ENCODE measurements at places on chromosomes 7 and 10. TPM values are rescaled to one million over a fixed set of nuclear protein-coding genes. Genes with fewer than 3 reads are reported as not detected.

The EBF3 gene
- total RNA-seq = not detected

The TAS2R4 gene
- total RNA-seq = 1.1 TPM

The FOXI2 gene
- total RNA-seq = not detected

The ENKUR gene
- not detected for total RNA-seq

The OR2A42 gene
- not detected for total RNA-seq

The NPTX2 gene
- 0.09 TPM for total RNA-seq

The CHCHD3 gene
- 75.5 TPM for total RNA-seq

- no peaks in the 10 kb centered on the region for H3K27me3 ChIP-seq
- H3K36me3 ChIP-seq = peaks cover 4% of the 10 kb centered on the region
- peak overlapping the region; percentile 96 for H3K27ac ChIP-seq
- H3K4me1 ChIP-seq = peaks cover 46% of the 10 kb centered on the region
- DNase-seq = peak; percentile 40
These were observed 788 bp downstream of the AKAP9 start for GRCh38 chr7:91941450-91941849.

DNA sequence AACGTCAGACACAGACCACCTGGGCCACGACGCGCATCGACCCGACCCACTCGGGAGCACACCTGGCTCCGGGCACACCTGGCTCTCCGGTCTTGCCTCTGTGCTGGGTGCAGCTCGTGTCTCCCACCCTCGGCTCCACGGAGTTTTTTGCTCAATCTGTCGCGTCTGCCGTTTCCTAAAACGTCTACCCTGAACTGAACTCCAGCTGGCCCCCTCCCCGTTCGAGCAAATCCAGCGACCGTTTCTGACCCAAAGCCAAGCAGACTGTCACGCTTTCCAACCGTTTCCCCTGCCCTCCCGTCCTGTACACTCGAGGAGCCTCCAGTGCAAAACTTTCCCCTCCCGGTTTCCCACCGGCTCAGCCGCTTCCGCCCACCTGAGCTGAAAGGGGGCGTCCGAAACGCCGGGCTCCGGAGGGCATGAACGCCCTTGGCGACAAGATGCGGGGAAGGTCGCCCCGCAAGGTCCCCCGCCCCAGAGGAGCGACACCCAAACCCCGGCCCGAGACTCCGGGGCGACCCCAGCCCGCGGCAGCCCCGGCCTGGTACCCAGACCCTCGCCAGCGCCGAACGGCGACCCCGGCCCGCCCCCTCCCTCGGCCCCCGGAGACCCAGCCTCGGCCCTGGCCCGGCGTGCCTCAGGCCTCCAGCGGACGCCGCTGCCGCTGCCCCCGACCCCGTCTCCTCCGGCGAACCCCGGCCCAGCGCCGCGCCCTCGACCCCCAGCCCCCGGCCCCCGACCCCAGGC is 557 bp downstream of the CYTH3 start:
- peaks cover 22% of the 10 kb centered on the region for H3K4me1 ChIP-seq
- H3K27ac ChIP-seq = no peak overlapping the region
- peaks cover 4% of the 10 kb centered on the region for H3K36me3 ChIP-seq
- H3K4me3 ChIP-seq = peak overlapping the region; percentile 94
- peak; percentile 35 for DNase-seq
- H3K27me3 ChIP-seq = peaks cover 65% of the 10 kb centered on the region

GRCh38 chr7:134364619-134365037 is 47.9 kb upstream of the SLC35B4 start:
- H3K27me3 ChIP-seq = peaks cover 38% of the 10 kb centered on the region
- H3K27ac ChIP-seq = no peak overlapping the region
- no peaks in the 10 kb centered on the region for H3K4me1 ChIP-seq
- no peak overlapping the region for H3K4me3 ChIP-seq
- no peaks in the 10 kb centered on the region for H3K36me3 ChIP-seq

GRCh38 chr7:94195201-94195600 is 191.0 kb upstream of the BET1 start:
- H3K27ac ChIP-seq = no peak overlapping the region
- H3K36me3 ChIP-seq = no peaks in the 10 kb centered on the region
- no peaks in the 10 kb centered on the region for H3K4me1 ChIP-seq
- H3K4me3 ChIP-seq = no peak overlapping the region
- H3K27me3 ChIP-seq = no peaks in the 10 kb centered on the region
- DNase-seq = no peak

DNA sequence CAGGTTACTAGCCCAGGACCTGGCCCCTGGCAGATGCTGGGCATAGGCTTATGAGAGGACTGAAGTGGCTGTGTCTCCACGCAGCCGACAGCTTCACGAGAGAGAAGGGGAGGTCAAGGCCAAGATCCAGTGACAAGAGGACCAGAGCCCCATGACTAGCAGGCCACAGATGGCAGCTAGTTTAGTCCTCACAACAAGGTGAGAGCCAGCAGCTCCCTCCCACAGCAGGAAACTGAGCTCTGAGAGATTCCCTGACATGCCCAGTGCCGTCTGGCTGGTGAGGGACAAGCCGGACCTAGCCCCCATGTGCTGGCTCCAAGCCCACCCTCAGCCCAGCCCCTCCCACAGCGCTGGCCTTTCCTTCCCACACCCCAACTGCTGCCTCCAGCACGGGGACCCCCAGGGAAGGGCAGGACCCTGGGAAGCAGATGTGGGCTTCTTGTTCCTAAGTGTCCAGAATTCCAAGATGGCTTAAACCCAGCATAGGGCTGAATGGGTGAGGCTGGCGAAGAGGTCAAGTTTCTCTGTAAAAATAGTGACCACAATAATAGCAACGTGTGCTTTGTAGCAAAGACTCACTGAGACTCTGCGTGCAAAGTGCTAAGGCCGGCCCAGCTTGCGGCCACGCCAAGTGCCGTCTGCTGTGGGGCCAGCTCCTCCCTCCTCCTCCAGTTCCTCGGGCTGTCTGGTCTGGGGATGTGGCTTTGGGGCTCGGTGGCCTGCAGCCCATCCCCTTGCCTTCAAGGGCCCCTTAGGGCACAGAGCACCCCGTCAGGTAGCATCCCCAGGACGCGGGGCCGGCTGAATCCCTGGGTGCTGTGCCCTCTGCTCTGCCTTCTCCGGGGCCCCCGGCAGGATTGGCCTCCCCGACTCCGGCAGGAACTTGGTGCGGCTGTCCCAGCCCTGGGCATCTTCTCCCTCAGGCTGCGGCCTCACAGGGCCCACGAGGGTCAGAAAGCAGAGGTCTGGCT is 7.8 kb upstream of the FAM20C start:
- no peaks in the 10 kb centered on the region for H3K4me1 ChIP-seq
- no peak overlapping the region for H3K4me3 ChIP-seq
- DNase-seq = no peak
- H3K36me3 ChIP-seq = no peaks in the 10 kb centered on the region
- no peak overlapping the region for H3K27ac ChIP-seq

GRCh38 chr10:130487566-130487965 is 351.4 kb downstream of the GLRX3 start:
- H3K4me1 ChIP-seq = no peaks in the 10 kb centered on the region
- no peak for DNase-seq
- H3K27ac ChIP-seq = no peak overlapping the region
- H3K4me3 ChIP-seq = no peak overlapping the region
- H3K36me3 ChIP-seq = no peaks in the 10 kb centered on the region
- H3K27me3 ChIP-seq = no peaks in the 10 kb centered on the region

GRCh38 chr7:88835147-88835728 is 39.7 kb upstream of the TEX47 start:
- no peak overlapping the region for H3K27ac ChIP-seq
- no peaks in the 10 kb centered on the region for H3K27me3 ChIP-seq
- no peak overlapping the region for H3K4me3 ChIP-seq
- no peak for DNase-seq
- no peaks in the 10 kb centered on the region for H3K4me1 ChIP-seq

GRCh38 chr10:110203500-110204455 is 3.6 kb upstream of the MXI1 start:
- H3K27me3 ChIP-seq = peaks cover 17% of the 10 kb centered on the region
- peaks cover 4% of the 10 kb centered on the region for H3K36me3 ChIP-seq
- H3K27ac ChIP-seq = no peak overlapping the region
- H3K4me1 ChIP-seq = peaks cover 14% of the 10 kb centered on the region
- no peak overlapping the region for H3K4me3 ChIP-seq
- DNase-seq = no peak

DNA sequence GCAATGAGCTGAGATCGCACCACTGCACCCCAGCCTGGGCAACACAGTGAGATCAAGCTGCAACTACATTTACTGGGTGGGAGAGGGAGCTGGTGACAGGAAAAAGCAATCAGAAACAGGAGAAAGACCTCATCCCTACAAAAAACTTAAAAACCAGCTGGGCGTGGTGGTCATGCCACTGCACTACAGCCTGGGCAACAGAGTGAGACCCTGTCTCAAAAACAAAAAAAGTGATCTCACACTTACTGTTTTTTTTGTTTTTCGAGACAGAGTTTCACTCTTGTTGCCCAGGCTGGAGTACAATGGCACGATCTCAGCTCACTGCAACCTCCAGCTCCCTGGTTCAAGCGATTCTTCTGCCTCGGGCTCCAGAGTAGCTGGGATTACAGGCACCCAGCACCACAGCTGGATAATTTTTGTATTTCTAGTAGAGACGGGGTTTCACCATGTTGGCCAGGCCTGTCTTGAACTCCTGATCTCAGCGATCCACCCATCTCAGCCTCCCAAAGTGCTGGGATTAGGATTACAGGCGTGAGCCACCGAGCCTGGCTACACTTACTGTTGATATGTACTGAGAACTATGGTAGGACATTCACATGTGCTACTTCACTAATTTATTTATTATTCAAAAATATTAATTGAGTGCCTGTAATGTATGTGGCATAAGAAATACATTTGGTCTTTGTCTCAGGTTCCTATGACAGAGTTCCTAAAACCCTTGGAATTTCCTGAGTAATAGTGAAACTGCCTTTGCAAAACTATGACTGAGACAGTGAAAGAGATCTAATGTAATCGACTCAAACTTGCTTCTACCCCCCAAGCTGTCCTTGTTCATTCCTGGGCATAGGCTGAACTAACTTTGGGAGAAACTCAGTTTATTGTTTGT is 27.7 kb upstream of the NRBF2 start:
- no peaks in the 10 kb centered on the region for H3K36me3 ChIP-seq
- DNase-seq = no peak
- H3K4me3 ChIP-seq = no peak overlapping the region
- H3K27ac ChIP-seq = no peak overlapping the region
- peaks cover 32% of the 10 kb centered on the region for H3K4me1 ChIP-seq
- H3K27me3 ChIP-seq = peaks cover 32% of the 10 kb centered on the region

DNA sequence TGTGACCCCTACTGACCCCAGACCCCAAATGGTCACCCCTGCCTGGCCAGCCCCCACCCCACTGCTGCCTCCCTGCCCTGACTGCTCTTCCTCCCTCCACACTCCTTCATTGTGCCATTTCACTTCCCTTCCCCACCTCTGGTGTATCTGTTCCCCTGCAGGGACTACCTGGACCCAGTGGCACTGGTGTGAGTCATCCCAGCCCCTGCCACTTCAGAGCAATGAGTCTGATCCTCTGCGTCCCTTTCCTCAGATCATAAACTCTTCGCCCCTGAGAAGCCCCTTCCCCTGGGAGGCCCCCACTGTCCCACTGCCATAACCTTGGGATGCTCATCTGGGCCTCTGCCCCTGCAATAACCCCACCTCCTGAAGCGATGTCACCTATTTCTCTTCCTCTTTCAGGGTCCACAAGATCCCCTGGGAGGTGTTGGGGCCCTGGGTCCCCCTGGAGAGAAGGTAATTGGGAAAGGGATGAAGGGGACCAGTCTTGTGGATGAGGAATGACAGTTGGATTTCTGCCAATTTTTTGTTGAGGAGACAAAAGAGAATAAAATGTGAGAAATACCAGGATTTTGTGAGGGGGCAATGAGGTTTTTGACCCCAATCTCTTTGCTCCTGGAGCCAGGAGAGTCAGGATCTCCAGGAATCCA is 19.1 kb upstream of the VOPP1 start:
- H3K27me3 ChIP-seq = no peaks in the 10 kb centered on the region
- H3K36me3 ChIP-seq = no peaks in the 10 kb centered on the region
- no peaks in the 10 kb centered on the region for H3K4me1 ChIP-seq
- no peak for DNase-seq
- no peak overlapping the region for H3K4me3 ChIP-seq

GRCh38 chr7:27277628-27278027 is 35.0 kb downstream of the EVX1 start:
- DNase-seq = no peak
- H3K27ac ChIP-seq = no peak overlapping the region
- H3K36me3 ChIP-seq = peaks cover 3% of the 10 kb centered on the region
- H3K4me1 ChIP-seq = no peaks in the 10 kb centered on the region

- H3K36me3 ChIP-seq = no peaks in the 10 kb centered on the region
- no peak for DNase-seq
- H3K27me3 ChIP-seq = no peaks in the 10 kb centered on the region
- H3K4me1 ChIP-seq = no peaks in the 10 kb centered on the region
- no peak overlapping the region for H3K27ac ChIP-seq
These were observed 71.3 kb downstream of the ARHGAP22 start for GRCh38 chr10:48533540-48533939.

- H3K4me1 ChIP-seq = peaks cover 38% of the 10 kb centered on the region
- H3K36me3 ChIP-seq = no peaks in the 10 kb centered on the region
- H3K27me3 ChIP-seq = no peaks in the 10 kb centered on the region
- peak within 1 kb of the TSS; percentile 46 for H3K27ac ChIP-seq
- peak within 1 kb of the TSS; percentile 93 for H3K4me3 ChIP-seq
These were observed at the start of gene ADCK2 for GRCh38 chr7:140672382-140673062. Gene ADCK2, plus strand, starts transcription at chr7:140672945. Its CDS starts 386 bp downstream, at chr7:140673331.

GRCh38 chr10:99369126-99369525 is 40.0 kb downstream of the CNNM1 start:
- no peak overlapping the region for H3K4me3 ChIP-seq
- no peaks in the 10 kb centered on the region for H3K36me3 ChIP-seq
- peaks cover 83% of the 10 kb centered on the region for H3K27me3 ChIP-seq
- peaks cover 13% of the 10 kb centered on the region for H3K4me1 ChIP-seq
- DNase-seq = no peak

- no peaks in the 10 kb centered on the region for H3K4me1 ChIP-seq
- DNase-seq = no peak
These were observed 66.9 kb downstream of the GALNT17 start for GRCh38 chr7:71198887-71199286.

GRCh38 chr10:61475449-61475873 is 22.3 kb upstream of the TMEM26 start:
- H3K27me3 ChIP-seq = no peaks in the 10 kb centered on the region
- no peak overlapping the region for H3K4me3 ChIP-seq
- no peaks in the 10 kb centered on the region for H3K36me3 ChIP-seq
- DNase-seq = no peak

DNA sequence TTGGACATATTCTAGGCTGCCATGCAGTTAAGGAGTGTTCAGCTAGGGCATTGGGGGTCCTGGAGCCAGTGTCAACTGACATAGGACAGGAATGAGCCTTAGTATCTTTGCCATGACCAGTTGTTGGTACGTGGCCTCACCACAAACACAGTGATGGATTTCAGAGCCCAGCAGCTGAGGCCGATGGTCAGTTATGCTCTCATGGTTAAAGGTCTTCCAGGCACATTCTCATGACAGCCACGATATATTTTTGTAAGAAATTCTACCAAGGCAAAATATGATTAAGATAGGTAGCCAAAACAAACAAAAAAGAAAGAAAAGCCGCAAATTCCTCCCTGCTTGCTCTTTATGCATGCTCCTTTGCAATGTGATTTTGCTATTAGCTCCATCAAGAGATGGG is 47.8 kb downstream of the CDHR3 start:
- peaks cover 29% of the 10 kb centered on the region for H3K4me1 ChIP-seq
- DNase-seq = no peak
- peaks cover 12% of the 10 kb centered on the region for H3K36me3 ChIP-seq
- no peak overlapping the region for H3K4me3 ChIP-seq
- H3K27me3 ChIP-seq = peaks cover 10% of the 10 kb centered on the region
- no peak overlapping the region for H3K27ac ChIP-seq

GRCh38 chr7:78125884-78126283 is 327.3 kb downstream of the PHTF2 start:
- no peak for DNase-seq
- no peak overlapping the region for H3K4me3 ChIP-seq
- no peaks in the 10 kb centered on the region for H3K4me1 ChIP-seq
- no peak overlapping the region for H3K27ac ChIP-seq
- no peaks in the 10 kb centered on the region for H3K27me3 ChIP-seq

Measured in activated T-cell treated with anti-CD3 and anti-CD28 coated beads, Interleukin-2, amount 50 U/mL, for 72 hours (primary cell).